ENCODE measurements at places on chromosomes 3 and 15. TPM values are rescaled to one million over a fixed set of nuclear protein-coding genes. Genes with fewer than 3 reads are reported as not detected.

The TMCO5A gene
- polyA plus RNA-seq = not detected

The UMPS gene
- polyA plus RNA-seq = 48.9 TPM

The CHRNA5 gene
- 10.2 TPM for polyA plus RNA-seq

The CSPG4 gene
- polyA plus RNA-seq = 6.9 TPM

The UCN2 gene
- polyA plus RNA-seq = 0.25 TPM

The CCDC39 gene
- 5.4 TPM for polyA plus RNA-seq

The GP5 gene
- polyA plus RNA-seq = 0.85 TPM

The CGNL1 gene
- polyA plus RNA-seq = 69.8 TPM

The TBC1D23 gene
- 41.3 TPM for polyA plus RNA-seq

The ACOX2 gene
- polyA plus RNA-seq = 40.8 TPM

The RTP3 gene
- not detected for polyA plus RNA-seq

The CPNE4 gene
- polyA plus RNA-seq = 0.42 TPM

The CCDC191 gene
- polyA plus RNA-seq = 20.1 TPM

DNA sequence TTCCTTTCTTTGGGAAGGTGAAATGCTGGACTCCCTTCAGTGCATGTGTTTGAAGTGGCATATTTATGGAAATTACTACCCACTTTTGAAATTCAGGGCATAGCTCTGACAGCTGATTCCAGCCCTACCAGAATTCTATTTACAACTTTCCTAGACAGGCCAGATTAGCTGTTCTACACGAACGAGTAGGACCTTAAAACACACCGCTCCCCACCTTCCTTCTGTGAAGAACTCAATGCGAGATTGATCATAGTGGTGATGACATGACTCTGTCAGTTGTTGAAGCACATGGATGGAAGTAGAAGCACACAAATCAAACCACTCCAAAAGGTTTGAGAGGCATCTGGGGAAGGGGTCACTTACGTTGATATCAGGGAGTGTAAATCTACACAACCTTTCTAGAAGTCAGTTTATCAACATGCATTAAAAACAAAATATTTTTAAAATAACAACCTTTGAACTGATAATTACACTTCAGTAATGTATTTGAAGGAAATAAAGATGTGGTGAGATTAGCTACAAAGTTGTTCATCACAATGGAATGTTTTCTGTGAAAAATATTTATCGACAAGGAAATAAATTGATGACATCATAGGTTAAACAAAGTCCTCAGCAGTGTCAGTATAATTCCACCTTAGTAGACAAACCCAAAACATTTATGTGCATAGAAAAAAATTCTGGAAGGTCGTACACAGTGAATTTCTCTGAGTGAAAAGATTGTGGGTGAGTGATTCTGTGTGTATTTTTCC is 29.8 kb downstream of the RARB start:
- no peak for DNase-seq

GRCh38 chr15:91393186-91393585 is 293.1 kb downstream of the SV2B start:
- no peak for DNase-seq

- DNase-seq = no peak
Observed at GRCh38 chr15:93887151-93887550, 344.2 kb upstream of the MCTP2 start.

DNA sequence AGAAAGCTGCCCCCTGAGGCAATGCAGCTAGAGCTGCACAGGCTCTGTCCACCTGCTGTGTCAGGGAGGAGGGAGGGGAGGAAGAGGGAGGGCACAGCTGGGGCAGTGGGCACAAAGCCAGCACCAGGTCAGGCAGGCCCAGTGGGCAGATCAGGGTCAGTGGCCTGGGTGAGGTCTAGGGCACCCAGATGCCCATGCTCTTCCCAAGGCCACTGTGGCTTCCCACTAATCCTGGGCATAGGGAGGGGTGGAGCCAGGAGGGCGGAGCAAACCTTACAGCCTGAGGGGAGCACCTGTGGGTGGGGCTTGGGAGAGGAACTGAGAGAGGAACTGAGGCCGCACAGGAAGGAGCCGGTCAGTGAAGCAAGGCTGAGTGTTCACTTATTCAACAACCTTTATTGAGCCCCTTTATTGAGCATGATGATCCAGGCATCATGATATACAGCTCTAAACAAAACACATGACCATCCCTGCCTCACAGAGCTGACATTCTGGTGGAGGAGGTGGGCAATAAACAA is 55.0 kb downstream of the RHCG start:
- DNase-seq = no peak

- DNase-seq = no peak
Observed at GRCh38 chr3:111582120-111582474, 13.0 kb downstream of the ZBED2 start.

DNA sequence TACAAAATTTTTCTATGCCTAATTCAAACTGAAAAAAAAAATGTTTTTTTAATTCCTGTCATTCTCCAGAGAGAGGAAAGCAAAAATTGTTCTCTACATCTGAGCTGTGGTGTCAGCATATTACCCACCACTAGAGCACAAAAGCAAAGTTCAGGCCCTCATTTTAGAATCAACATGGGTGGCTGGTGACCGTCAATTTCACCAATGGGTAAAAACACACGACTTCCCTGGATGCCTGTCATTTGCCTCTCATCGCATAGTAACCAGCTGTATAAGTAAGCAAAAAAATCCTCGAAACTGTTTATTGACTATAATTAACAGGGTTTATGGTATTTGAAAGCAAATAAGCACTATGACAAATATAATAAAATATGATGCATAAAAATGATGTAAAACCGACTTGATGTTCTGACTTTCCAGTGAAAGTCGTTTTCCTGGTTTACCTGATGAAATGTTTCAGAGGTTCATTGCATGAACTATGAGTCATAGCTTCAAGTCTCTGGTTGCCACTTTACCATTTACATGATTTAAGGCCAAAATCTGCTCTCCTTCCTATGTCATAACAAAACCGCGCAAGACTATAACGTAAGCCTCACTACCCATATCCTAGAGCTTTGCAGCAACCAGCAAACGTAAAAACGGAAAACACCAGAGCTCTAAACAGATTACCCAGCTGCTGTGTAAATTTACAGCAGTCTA is 60.5 kb downstream of the THBS1 start:
- no peak for DNase-seq

- DNase-seq = no peak
Observed at GRCh38 chr3:15273227-15273626, 59.2 kb downstream of the SH3BP5 start.

DNA sequence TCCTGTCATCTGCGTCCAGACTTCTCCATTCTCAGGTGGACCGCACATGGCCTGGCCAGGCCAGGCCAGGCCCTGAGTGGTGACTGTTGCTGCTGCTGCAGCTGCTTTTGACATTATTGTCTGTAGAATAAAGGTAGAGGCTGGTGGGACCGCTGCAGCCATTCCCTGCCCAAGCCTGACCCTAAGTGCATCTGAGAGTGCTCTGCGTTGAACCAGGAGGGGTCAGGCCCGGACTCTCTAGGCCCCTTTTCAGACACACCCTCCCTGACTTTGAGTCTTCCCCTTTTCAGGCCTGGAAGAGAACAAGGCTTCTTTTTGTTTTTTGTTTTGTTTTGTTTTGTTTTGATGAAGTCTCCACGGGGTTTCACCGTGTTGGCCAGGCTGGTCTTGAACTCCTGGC is 54.6 kb upstream of the FLNB start:
- DNase-seq = no peak

DNA sequence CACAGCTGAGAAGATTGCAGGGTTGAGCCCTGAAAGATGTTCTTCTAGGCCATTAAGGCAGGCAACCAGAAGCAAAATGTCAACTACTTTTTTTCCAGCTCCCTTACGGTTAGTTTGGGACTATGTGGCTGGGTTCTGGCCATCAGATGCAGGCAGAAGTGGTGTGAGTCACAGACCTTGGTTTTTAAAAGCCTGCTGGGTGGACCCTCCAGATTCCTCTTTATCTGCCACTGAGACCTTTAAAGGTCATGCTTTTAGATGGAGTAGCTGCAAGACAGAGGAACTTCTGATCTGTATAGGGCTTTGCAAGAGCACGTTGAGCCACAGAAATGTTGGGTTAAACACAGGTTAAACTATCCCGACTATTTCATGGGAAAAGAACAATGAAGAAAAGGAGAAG is 102.9 kb downstream of the CHST2 start:
- no peak for DNase-seq

DNA sequence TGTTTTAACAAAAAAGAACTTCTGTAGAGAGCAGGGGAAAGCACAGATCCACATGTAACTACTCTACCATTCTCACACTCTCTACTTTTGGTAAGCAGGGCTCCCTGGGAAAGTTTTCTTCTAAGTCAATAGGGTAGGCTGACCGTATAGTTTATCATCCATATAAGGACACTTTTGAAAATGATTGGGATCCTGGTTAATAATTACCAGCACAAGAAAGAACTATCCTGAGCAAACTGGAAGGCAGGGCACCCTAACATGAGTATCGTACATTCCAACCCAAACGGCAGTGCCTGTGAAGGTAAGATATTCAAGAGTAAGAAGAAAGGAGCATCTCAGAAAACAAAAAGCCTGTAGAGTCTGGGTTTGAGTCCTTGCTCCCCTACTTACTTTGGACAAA is 22.1 kb downstream of the SUSD5 start:
- no peak for DNase-seq

- peak; percentile 43 for DNase-seq
Observed at GRCh38 chr15:81106560-81106959, 27.5 kb upstream of the CFAP161 start.

DNA sequence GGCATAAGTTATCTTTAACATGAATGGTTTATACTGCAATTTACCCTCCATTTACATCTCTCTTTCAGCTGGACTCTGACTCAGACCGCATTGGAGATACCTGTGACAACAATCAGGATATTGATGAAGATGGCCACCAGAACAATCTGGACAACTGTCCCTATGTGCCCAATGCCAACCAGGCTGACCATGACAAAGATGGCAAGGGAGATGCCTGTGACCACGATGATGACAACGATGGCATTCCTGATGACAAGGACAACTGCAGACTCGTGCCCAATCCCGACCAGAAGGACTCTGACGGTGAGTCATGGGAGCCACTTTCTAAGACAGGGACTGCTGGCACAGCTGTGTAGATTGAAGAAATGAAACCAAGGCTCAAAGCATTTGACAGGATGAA is 11.6 kb downstream of the THBS1 start:
- DNase-seq = no peak

GRCh38 chr15:75554717-75555116 is 24.4 kb downstream of the PTPN9 start:
- no peak for DNase-seq

DNA sequence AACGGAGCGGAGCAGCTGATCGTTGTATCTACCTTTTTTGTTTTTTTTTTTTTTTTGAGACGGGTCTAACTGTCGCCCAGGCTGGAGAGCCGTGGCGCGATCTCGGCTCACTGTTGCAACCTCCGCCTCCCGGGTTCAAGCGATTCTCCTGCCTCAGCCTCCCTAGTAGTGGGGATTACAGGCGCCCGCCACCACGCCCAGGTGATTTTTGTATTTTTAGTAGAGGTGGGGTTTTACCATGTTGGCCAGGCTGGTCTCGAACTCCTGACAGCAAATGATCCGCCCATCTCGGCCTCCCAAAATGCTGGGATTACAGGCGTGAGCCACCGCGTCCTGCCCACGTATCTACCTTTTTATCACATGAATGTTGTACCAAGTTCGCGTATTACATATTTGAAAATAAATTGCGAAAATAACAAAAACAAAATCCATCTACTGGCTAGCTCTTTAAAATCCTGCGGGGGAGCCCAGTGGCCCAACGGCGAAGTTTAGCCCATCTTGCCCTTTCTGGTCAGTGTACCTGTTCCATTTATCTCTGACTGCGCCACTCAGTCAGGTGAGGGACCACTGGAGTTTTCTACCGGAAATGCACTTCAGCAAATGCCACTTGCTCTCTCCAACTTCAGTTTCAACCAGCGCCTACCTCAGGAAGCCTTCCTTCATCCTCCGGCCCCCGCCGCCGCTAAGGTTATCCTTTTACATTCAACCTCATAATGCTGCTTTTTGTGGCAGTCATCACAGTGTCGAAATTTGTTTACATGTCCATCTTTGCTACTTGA is 1.2 kb upstream of the EIF3J start:
- no peak for DNase-seq

GRCh38 chr15:79294075-79294474 is 11.6 kb downstream of the ANKRD34C start:
- no peak for DNase-seq

DNA sequence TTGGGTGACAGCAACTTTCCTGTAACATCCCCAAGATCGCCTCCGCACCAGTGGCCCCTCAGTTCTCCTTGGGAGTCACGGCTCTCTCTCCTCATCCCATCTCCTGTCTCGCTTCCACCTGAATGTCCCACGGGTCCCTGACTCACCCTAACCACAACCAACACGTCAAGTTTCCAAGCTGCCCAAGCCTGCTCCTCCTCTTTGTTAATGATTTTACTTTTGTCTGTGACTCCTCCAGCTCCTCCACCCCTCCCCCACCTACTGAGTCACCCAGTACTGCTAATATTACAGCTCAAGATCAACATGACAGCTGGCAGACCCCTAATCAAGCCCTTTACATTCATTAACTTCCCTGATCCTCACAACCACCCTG is 39.3 kb downstream of the BDH1 start:
- no peak for DNase-seq

DNA sequence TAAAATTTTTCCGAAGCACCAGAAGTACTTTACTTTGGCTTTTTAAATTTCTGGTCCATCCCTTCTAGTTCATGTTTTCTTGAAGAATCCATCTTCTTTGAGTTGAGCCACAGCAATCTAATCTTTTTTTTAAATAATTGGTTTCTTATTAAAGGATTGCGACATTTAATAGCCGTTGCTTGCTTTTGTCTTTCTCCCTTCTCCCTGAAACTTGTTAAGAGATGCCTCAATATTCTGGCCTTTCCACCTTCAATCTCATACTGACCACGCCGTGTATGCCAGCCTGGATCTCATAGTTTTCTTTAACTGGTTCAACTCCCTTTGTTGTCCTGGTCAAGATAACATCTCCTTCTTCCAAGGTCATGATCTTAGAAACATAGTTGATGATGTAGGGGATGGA is 18.4 kb upstream of the RPLP1 start:
- no peak for DNase-seq

DNA sequence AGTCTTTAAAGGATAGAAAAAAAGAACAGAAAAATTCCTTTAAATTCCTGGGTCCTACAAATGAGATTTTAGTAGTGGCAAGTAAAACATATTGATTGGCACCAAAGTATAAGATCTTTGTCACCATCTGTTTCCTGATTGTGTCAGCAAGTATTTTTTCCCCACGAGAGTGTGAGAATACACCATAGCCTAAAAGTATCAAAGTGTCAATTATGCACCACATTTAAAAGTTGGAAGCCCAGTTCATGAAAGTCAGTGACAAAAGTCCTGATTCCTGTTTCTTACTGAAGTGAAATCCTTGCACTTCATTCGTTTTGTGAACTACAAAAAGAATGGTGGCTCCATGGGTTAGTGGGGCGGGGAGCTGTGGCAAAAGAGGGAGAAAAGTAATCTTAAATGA is 83.8 kb upstream of the DPH6 start:
- DNase-seq = no peak

DNA sequence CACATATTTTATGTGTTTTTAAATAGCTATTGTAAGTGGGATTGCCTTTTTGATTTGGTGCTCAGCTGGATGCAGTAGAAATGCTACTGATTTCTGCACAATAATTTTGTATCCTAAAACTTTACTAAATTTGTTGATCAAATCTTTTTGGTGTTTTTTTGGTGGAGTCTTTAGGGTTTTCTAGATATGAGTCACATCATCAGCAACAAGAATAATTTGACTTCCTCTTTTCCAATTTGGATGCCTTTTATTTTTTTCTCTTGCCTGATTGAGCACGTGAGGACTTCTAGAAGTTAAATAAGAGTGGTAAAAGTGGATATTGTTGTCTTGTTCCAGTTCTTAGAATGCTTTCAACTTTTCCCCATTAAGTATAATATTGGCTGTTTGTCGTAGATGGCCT is 51.3 kb downstream of the TLNRD1 start:
- DNase-seq = no peak

Measured in right renal cortex interstitium (tissue), 3 donors.